ENCODE measurements at places on chromosomes 13 and 19.

- DNase-seq, result no peak
Observed at GRCh38 chr19:13689085-13689484, 75.2 kb upstream of the MRI1 start.

DNA sequence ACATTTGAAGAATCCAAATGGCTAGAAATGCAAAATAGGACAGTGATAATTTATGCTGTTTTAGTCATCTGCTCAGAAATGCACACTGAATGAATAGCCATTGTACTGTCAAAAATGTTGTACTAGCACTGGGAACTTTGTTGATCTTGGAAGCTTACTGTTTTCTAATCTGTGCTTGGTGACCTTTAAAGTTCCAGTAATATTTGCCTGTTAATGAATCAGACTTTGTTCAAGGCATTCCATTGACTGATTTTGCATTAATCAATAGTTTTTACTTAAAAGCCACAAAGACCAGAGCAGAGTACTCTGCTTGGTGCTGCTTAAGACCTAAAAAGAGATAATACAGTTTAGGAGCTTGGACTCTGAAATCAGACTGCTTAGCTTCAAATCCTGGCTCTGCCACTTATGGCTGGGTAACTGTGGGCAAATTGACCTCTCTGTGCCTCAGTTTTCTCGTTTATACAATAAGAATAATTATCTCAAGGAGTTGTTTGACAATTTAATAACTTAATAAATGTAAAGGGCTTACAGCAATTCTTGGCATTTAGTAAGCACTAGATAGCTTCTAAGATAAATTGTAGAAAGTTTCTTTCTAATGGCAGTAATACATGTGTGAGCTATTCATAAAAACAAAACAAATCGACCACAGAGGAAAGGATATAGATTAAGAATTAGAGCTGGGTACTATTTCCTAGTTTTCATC is 4.6 kb upstream of the SLAIN1 start:
- DNase-seq, result no peak

DNA sequence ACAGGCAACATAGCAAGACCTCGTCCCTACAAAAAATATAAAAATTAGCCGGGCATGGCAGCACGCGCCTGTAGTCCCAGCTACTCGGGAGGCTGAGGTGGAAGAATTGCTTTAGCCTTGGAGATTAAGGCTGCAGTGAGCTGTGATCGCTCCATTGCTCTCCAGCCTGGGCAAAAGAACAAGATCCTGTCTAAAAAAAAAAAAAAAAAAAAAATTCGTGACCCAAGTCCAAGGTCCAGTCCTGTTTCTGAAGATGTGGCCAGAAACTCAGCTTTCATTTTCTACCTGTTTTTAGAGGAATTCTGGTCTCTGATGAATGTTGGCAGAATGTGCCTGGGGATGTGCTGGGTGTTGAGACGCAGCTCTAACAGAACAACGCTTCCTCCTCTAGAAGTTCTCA is 1.9 kb upstream of the PGPEP1 start:
- no peak for DNase-seq

- no peak for DNase-seq
Observed at GRCh38 chr13:76894401-76895110, 8.4 kb upstream of the KCTD12 start.

- no peak for DNase-seq
Observed at GRCh38 chr19:29782260-29782580, 29.6 kb upstream of the CCNE1 start.

DNA sequence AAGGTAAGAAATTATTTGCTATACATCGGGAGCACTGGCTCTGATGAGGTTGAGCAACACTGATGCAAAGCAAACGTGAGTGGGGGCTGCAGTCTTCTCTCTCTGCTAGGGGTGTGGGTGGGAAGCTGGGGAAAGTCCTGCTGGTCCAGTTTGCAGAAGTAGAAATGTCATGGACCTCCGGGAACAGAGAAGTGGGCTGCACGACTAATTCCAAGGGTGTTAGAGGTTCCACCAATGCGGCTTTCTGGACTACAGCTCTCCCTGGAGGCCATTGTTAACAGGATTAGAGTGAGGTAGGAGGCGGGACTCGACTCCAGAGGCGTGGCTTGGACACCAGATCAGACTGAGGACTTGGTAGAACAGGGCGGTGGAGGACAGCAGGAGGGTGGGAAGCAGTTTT is 5.7 kb upstream of the FBXO27 start:
- no peak for DNase-seq

DNA sequence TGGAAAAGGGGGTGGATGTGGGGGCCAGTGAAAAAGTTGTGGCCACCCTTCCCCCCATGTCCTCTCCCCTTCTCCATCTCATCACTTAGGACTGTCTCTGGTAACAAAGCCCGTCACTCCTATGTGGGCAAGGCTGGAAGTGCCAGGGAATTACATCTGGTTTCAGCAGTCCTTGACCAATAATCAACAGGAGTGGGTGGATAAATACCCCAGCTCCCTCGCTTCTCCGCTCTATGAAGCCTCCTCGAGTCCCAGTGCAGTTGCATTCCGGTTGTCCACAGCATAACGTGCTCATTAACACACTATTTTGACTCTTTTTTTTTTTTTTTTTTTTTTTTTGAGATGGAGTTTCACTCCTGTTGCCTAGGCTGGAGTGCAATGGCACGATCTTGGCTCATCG is 31.5 kb downstream of the MYO1F start:
- no peak for DNase-seq

- no peak for DNase-seq
Observed at GRCh38 chr19:28619816-28620429, 593.0 kb downstream of the UQCRFS1 start.

DNA sequence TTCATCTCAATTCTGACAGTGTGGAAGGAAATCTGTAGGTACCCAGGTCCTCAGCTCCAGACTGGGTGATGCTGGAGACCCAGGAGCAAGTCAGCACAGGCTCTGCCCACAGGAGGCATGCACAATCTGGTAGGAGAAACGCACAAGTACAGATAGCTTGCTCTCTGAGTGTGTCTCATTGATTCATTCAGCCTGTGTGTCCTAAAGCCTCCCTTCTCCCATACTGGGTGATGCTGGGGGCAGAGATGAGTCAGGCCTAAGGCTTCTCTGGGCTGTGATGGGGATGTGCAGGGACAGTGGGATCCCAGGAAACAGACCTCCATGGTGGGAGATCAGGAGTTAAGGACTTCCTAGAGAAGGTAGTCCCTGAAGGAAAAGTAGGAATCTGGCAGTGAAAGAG is 6.8 kb downstream of the ZNF526 start:
- no peak for DNase-seq

GRCh38 chr13:111131048-111131447 is 15.9 kb downstream of the ARHGEF7 start:
- DNase-seq, result no peak

GRCh38 chr13:114053026-114053425 is 79.2 kb upstream of the C13orf46 start:
- no peak for DNase-seq

DNA sequence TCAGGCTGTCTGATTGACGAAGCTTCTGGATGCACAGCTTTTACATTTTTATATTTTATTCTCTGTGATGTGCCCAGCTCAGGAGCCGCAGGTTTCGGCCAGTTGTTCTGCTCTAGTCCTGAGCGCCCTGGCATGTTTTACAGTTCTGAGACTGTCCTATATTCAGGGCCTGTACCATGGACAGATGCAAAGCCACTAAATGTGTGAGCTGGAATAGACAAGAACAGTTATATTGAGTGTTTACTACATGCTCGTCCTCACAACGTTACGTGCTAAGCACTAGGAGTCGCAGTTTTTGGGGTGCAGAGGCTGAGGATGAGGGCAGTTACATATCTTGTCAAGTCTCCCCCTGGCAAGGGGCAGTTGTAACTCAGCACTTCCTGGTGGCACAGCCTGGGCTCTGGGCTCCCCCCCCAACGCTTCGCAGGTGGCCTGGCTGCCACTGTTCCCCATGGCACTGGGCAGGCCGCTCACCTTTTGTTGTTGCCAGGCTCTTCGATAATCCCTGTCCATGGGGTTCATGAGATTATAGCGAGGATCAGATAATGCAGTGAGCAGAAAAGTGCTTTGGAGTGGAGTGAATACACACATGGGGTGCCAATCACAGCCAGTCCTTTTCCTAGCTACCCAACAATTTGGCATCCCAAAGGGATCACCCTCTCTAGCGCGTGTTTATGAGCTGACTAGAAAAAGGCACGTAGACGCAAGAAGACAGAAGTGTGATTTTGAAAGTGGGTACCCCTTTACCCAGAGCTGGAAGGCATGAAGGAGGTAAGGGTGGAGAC is 23.5 kb downstream of the ARL11 start:
- DNase-seq, result no peak

DNA sequence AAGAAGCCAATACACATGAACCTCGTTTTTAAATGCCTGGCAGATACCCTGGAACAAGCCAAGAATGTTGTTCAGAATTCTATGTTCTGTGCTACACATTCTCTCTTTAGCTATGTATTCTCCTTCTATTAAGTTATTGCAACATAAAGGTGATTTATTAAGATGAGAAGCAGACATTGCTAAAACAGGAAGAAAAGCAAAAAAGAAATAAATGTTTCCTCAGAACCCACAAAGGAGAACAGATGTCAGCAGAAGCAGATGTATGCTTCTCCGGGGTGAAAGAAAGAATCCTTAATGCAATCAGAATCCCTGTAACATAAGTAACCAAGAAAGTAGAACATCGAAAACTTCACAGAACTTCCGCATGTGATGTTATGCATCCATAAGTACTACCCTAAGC is 302.9 kb downstream of the DCT start:
- DNase-seq, result no peak

GRCh38 chr19:5774921-5775320 is 9.6 kb downstream of the PRR22 start:
- DNase-seq, result no peak

DNA sequence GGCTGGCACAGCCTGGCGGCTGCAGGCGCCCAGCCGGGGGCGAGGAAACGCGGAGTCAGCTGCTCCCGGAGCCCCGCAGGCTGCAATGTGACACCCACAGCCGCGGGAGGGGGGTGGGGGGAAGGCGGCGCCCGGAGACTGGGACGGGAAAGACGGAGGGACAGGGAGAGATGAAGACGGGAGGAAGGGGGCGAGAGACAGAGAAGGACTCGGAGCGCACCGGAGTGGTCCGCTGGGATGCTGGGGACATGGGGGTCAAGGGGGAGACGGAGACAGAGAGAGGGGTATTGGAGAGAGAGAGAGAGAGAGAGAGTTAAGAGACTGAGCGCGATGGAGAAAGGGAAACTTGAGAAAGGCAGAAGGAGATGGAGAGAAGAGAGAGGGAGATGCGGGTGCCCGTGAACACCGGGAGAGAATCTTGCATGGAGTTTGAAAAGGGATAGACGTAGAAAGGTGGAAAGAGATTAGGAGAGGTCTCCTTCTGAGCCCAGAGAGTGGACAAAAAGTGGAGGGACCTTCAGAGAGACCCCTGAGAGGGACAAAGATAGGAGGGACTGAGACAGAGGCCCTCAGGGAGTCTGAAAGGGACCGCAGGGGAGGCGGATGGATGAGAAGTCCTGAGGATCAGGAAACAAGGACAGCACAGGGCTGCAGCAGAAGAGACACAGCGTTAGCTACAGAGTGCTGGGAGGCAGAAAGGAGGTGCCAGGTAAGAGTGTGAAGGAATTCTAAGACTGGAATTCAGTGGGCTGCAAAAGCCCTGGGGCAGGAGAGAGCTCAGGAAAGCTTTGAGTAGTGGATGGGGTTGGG is 1.0 kb downstream of the SCN1B start:
- no peak for DNase-seq

GRCh38 chr13:27463500-27463899 is 13.1 kb upstream of the MTIF3 start:
- DNase-seq, result no peak

DNA sequence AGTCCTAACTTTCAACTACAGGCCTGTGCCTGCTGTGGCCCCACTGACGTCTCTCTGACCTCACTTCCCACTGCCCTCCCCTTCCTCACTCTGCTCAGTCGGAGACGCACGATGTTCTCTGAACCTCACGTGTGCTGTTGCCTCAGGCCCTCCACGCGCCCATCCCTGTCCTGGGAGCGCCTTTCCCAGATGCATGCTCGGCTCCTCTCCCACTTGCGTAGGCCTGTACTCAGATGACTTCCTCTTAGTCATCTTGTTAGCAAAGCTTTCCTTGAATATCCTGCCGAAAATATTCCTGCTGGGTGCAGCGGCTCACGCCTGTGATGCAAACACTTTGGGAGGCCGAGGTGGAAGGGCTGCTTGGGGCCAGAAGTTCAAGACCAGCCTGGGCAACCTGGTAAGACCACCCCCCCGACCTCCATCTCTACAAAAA is 9.3 kb upstream of the SYT5 start:
- DNase-seq, result peak; percentile 65

- DNase-seq, result no peak
Observed at GRCh38 chr13:31851216-31851615, 111.9 kb downstream of the RXFP2 start.

- no peak for DNase-seq
Observed at GRCh38 chr19:40598918-40599307, 2.3 kb upstream of the LTBP4 start.

DNA sequence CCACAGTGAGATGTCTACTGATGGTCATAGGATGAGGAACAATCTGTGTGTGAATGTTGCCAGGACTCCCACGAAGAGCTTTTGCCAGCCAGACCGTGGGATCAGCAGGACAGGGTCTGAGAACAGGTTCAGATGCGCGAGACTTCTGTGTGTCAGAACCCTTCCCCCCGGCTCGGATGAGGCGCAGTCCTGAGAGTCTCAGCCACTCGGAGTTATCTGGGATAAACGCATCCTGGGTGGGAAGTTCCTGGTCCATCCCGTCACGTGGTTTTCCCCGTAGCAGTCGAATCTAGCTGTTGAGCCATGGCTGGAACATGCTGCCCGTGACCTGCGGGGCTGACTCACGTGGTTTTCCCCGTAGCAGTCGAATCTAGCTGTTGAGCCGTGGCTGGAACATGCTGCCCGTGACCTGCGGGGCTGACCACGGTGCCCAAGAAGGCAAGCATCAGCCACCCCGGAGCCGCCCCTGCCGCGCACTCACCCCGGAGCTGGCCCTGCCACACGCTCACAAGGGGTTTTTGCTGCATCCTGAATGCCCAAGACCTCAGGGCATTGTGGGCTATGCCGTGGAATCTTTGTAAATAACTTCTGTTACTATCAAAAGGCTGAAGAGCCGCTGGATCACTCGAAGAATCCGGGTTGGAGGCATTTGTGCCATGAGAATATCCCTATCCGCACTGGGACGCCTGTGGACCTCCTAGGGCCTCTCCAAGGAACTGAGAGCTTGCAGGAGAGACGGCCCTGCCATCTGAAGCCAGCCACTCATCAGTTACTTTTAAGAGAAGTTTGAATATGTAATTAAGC is 130.8 kb upstream of the MCF2L start:
- no peak for DNase-seq

DNA sequence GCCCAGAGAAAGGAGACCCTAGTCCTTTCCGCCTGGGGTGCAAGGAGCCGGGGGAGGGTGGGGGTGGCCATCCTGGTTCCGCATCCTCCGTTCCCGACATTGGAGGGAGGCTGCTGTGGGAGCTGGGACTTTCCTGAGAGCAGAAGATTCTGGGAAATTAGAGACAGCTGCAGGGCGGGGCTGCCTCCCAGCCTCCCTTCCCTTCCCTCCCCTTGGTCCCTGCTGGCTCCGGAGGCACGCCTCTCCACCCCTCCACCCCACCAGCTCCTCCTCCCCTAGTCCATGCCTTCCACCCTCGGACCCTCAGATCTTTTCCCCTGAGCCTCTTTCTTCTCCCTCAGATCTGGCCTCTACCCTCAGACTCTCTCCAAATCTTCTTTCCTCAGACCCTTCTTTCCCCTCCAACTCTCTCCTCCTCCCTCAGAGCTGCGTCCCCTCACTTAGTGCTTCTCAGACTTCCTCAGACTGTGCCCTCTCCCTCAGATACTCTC is 3.1 kb upstream of the BCL3 start:
- DNase-seq, result no peak

All from kidney epithelial cell (primary cell).